ENCODE measurements at places on chromosomes 7 and 10. TPM values are rescaled to one million over a fixed set of nuclear protein-coding genes. Genes with fewer than 3 reads are reported as not detected.
A peak's percentile ranks its signal among the peaks of the same experiment; 100 is the strongest.

DNA sequence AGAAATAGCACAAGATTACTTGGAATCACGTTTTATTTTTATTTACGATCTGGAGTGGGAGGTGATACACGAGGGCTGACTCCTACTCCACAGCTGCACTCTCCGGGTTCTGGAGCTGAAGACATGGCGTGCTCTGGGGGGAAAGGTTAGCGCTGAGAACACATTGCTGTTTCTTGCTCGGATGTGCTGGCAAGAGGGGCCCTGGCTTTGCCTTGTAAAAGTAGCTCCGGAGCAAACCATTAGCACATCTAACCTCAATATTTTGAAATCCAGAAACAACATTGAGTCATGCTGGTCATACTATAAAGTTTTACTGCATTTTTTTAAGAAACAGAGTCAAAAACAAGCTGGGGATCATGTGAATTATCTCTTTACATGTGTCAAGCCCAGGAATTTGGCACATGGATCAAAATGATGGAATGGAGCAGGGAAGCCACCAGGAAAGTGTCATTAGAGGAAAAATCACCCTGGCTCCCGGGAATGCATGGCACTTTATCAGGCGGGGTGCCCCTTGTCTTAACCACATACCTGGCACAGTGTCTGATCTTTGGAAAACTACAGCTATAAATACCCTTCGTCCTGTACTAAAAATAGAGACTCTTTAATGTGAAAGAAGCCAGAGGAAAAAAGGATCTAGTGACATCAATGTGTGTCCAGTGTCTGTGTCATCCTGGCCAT lies 31.6 kb upstream of the LYZL1 start:
- peak; percentile 9 for DNase-seq

- DNase-seq: no peak
Observed at GRCh38 chr10:11145495-11145855, 127.8 kb downstream of the CELF2 start.

DNA sequence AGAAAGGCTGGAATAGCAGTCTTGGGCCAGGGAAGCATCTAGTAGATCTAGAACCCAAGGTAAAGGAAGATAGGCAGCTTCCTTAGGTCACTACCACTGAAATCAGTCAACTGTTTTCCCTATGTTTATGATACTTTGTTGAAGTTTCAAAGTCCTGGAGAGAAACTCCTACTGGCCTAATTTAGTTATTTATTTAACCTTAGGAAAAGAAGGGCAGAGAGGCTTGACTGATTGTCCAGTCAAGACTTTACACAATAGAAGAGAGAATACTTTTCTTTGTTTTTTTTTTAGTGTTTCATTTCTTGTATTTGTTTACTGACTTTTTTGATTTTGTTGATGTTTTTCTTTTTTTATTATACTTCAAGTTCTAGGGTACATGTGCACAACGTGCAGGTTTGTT lies 138.9 kb upstream of the PHYHIPL start:
- no peak for DNase-seq

- DNase-seq: no peak
Observed at GRCh38 chr10:88791924-88792323, 10.6 kb upstream of the LIPM start.

GRCh38 chr7:152574892-152575548 lies 100.9 kb downstream of the XRCC2 start:
- no peak for DNase-seq

- no peak for DNase-seq
Observed at GRCh38 chr7:79730971-79731370, 277.5 kb upstream of the MAGI2 start.

- DNase-seq: no peak
Observed at GRCh38 chr7:143886826-143887477, 15.0 kb downstream of the TCAF1 start.

DNA sequence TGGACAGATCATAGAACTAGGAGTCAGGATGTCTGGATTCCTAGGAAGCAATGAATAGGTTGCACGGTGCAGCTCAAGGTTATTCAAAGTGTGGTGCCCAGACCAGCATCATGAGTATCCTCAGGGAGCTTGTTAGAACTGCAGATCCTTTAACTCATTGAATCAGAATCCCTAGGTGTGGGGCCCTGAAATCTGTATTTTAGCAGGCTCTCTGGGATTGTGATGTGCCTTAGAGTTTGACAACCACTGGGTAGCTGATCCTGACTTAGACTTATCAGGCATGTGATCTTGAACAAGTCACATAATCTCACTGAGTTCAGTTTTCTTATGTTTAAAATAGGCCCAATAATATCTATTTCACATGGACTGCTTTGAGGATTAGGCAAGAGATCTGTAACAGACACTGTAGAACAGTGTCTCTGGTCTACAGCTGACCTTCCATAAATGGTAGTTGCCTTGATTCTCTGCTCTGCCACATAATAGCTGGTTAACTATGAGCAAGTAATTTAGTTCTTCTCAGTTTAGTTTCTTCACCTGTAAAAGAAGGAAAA lies 46.4 kb upstream of the ATRNL1 start:
- no peak for DNase-seq

DNA sequence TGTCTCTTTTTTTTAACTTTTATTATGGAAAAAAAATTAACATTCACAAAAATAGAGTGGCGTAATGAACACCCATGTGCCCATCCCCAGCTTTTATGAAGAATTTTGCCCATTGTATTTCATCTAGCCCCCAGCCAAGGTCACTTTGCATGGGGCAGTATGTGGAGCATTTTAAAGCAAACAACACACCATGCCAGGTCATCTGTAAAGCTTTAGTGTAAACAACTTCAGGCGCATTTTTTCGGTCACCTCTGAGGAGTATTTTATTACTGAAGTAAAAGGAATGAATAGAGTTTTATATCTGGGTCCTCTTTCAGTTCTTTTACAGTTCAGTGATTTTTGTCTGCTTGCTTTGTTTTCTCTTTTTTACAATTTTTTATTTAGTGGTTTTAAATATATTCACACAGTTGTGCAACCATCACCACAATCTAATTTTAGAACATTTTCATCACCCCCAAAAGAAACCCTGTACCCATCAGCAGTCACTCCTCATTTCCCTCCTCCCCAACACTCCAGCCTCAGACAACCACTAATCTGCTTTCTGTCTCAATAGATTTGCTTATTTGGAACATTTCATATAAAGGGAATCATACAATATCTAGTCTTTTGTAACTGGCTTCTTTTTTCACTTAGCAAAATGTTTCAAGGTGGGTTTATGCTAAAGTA lies 87.9 kb downstream of the SLC37A3 start:
- DNase-seq: no peak

DNA sequence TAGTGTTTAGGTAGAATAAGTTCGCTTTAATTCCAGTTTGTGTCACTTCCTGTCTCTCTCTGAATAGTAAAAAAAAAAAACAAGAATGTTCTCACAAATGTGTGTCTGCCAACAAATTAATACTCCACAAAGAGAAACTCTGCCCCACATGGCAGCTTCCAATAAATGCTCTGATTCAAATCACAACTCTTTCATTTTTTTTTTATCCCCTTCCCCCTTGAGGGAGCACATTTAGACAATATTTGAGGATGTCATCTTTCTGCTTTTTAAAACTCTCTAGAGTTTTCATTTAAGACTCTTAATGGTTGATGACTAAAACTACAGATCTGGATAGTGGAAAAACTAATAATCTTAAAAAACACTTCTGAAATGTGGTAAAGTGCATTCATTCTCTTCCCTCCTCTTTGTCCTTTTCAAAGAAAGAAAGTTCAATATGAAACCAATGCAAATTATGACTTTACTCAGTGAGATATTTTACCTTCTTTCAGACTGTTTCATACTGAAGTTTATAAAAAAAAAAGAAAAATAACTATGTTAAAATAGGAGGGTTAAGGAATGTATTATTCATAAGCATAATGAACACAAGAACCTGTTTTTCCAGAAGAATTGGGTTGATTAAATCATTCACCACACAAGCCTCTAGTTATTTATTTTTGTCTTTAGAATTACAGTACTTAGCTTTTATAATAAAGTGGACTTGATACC lies 42.3 kb downstream of the ARID5B start:
- no peak for DNase-seq

DNA sequence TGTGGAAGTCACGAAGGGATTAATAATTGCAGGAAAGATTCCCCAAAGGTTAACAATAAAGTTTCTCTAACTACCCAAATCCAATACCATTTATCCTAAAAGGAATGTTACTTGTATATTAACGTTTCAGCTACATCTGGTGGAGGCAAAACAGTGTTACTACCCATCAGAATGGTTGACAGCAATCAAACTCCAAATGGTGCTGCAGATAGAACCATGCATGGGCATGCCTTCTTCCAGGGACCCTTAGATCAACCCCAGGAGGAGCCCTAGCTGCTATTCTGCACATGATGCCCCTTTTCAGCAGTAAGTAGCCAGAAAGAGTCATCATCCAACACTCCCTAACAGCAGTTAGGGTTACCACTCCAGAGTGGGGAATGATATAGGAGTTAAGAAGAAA lies 336.3 kb downstream of the GRID1 start:
- no peak for DNase-seq

The SPOCK2 gene
- total RNA-seq: 3.5 TPM

DNA sequence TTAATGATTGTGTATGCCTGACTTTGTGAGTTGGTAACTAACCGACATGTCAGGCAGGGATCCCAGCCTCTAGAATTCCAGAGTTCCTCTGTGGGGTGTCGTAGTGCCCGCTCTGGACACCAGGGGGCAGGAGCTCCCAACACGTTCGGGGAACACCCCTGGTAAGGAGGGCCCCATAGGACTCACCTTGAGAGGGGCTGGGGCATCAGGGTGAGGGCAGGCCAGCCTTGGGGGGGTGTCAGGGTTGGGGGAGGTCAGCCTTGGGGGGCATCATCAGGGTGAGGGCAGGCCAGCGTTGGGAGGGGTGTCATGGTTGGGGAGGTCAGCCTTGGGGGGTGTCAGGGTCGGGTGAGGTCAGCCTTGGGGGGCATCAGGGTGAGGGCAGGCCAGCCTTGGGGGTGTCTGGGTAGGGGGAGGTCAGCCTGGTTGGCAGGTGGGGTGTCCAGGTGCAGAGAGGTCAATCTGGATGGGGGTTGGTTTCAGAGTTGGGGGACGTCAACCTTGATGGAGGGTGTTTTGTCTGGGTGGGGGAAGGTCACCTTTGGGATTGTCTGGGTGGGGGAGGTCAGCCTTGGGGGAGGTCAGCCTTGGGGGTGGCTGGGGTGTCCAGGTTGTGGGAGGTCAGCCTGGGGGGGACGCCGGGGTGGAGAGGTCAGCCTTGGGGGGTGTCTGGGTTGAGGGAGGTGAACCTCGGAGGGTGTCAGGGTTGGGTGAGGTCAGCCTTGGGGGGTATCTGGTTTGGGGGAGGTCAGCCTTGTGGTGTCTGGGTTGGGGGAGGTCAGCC lies 45.6 kb upstream of the SUN1 start:
- no peak for DNase-seq

The SLC13A4 gene
- 2.1 TPM for total RNA-seq

- no peak for DNase-seq
Observed at GRCh38 chr10:17684537-17684936, 40.6 kb downstream of the STAM start.

DNA sequence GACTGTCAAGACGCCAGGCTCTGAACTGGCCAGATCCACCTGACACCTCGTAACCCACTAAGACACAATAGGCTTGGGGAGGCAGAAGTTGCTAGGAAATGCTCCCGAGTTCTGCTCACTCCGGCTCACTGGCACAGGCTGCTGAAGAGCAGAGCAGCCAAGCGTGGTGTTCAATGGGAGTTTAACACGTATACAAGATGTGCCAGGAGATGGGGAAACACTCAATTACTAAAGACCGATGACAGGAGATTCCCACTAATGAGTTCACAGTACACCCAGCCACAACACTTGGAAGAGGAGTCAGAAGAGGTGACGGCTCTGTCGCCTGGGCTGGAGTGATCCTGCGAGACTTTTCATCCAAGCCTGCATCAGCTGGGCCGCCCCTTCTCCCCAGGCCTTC lies 303.4 kb downstream of the GFRA1 start:
- DNase-seq: no peak

DNA sequence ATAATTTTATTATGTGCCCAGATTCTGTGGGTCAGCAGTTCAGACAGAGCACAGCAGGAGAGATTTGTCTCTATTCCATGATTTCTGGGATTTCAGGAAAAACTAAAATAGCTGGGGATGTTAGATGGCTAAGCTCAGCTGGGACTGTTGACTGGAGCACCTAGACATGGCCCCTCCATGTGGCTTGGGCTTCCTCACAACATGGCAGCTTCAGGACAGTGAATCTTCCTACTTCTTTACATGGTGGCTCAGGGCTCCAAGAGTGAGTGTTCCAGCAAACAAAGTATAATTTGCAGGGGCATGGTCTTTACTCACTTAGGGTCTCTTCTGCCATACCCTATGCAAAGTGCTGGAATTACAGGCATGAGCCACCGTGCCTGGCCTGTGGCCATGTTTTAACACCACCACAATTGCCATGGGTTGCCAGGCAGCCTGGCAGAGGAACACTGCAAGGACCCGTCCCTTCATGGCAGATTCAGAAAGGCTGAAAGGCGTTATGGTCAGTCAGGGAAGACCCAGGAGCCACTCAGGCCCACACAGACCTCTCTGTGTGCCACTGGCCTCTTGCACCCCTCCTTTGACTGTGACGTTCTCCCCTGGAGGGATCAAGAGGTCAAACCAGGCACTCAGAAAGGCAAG lies 50.8 kb upstream of the ZMIZ1 start:
- DNase-seq: no peak

DNA sequence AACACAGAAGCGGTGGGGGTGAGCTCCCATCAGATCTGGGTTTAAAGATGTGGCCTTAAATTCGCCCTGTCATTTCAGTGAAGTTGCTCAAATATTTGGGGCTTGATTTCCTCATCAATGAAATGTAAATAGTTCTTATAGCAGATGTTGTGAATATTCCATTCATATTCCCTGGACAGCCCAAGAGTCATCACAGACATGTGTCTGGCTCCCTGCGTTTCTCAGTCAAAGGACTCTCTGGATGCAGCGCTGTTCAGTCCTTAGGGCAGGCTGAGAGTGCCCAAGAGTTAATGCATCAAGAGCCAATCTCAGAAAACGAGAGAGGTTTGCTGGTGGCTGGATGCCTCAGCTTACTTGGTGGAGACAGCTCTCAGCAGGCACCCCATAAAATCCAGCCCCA lies 475.5 kb upstream of the VSTM2A start:
- no peak for DNase-seq

The AMPH gene
- total RNA-seq: 5.9 TPM

The CHN2 gene
- 44.7 TPM for total RNA-seq

The ZC3HAV1 gene
- total RNA-seq: 32.5 TPM

The MYH16 gene
- total RNA-seq: not detected

DNA sequence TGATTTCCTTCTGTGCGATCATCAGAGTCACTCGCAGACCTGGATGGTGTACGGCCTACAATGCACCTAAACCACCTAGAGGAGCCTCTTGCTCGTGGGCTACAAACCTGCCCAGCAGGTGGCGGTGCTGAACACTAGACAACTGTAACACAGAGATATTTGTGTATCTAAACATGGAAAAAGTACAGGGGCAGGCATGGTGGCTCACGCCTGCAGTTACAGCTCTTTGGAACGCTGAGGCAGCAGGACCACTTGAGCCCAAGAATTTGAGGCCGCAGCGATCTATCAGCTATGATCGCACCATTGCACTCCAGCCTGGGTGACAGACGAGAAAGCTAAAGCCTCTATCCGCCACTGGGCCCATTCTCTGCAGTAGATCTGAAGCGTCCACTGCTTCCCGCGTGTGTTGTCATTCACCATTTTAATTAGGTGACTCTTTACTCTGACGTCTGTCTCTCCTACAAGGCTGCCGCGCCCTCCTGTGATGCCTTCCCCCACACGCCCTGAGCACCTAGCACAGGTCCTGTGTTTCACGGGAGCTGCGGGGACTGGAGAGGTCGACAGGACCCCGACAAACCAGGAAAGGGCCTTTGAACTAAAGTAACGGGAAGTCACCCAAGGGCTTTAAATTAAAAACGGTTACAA lies 774 bp downstream of the TUBGCP2 start:
- DNase-seq: no peak

GRCh38 chr7:156768698-156769472 lies 124.1 kb downstream of the LMBR1 start:
- no peak for DNase-seq

- no peak for DNase-seq
Observed at GRCh38 chr10:130064783-130065182, 45.8 kb downstream of the C10orf143 start.
